ENCODE measurements at places on chromosomes 2 and 18.

GRCh38 chr18:40063488-40063887, 1891.5 kb upstream of the PIK3C3 start:
- DNase-seq: no peak

- DNase-seq: no peak
Observed at GRCh38 chr2:80392441-80392840, 87.9 kb upstream of the LRRTM1 start.

DNA sequence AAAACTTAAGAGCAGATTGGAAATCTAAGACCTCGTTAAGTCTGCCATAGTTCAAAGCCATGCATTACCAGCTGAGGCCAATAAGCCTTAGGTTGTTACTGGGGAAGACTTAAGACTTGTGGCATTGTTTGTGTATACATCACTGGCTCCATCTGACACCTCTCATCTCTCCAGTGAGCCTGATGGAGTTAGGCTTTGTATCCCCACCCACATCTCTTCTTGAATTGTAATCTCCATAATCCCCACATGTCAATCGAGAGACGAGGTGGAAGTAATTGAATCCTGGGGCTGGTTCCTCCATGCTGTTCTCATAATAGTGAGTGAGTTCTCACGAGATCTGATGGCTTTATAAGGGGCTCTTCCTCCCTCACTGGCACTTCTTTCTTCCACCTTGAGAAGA, 404.6 kb downstream of the ARHGAP15 start:
- no peak for DNase-seq

GRCh38 chr2:44747794-44748193, 193.7 kb upstream of the SIX3 start:
- no peak for DNase-seq

DNA sequence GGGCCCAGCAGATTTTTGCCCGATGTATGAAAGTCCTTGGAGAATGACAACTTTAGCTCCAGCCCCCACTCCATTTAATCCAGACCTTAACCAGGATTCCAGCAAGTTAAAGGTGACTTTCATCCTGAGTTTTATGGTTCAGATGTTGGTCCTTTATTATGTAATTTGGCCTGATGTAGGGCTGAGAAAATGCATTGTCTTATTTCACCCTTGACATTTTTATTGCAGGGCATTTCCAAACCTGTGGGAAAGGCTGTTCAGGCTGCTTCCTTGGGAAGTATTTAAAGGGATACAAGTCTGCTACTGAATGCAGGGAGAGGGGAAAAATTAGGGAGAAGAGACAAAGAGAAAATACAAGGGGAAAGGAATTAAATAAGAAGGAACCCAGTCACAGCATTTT, 48.8 kb downstream of the ASB1 start:
- no peak for DNase-seq

DNA sequence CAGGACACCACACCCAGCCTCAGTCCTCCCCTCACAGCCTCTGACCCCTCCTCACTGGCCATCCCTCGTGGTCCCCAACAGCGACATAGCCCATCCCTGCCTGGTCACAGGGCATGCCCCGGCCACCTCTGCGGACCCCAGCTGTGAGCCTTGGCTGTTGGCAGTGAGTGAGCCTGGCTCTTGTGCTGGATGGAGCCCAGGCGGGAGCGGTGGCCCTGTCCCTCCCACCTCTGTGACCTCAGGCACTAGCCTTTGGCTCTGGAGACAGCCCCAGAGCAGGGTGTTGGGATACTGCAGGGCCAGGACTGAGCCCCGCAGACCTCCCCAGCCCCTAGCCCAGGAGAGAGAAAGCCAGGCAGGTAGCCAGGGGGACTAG, 7.9 kb downstream of the DES start:
- DNase-seq: no peak

DNA sequence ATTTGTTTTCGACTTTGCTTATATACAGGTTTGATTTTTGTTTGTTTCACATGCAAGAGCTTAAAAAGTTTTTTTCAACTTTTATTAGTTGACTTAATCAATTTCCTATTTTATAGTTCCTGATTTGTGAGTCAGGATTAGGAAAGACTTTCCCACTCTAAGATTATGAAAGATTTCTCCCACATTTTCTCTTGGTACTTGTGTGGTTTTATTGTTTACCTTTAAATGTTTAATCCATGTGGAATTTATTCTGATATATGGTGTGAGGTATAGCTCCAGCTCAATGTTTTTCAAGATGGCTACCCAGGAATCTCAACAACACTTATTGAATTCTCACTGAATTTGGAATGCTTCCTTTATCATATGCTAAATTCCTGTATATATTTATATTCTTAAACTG, 117.8 kb upstream of the LGALSL start:
- DNase-seq: no peak

DNA sequence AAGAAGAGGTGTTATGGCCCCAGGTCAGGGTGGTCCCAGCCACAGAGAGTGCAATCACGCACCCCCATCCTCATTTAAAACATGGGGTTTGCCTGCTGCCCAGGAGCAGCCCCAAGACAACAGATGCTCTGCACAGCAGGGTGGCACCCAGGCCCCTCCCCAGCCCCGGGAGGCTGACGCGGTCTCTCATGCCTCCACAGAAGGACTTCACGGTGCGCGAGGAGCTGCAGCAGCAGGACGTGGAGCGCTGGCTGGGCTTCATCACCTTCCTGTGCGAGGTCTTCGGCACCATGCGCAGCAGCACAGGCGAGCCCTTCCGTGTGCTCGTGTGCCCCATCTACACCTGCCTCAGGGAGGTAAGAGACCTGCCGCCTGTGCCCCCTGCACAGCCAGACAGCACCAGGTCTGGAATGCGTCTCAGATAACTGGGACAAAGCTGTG, 133.7 kb downstream of the SMAD7 start:
- no peak for DNase-seq

DNA sequence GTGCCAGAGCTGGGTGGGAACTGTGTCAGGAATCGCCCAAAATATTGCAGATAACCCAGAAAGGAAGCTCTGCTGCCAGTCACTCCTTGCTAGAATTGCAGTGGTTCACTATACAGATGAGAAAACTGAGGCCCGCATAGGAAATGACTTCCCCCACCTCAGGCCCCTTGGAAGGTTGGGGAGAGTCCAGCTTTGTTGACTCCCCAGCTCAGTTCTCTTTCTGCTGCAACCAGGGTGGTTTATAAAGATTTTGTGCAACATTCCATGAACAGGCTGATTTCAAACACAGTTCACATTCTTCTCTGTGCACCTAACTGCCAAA, 11.3 kb downstream of the SPR start:
- DNase-seq: no peak

GRCh38 chr18:59980188-59980637, 80.4 kb downstream of the PMAIP1 start:
- DNase-seq: no peak

DNA sequence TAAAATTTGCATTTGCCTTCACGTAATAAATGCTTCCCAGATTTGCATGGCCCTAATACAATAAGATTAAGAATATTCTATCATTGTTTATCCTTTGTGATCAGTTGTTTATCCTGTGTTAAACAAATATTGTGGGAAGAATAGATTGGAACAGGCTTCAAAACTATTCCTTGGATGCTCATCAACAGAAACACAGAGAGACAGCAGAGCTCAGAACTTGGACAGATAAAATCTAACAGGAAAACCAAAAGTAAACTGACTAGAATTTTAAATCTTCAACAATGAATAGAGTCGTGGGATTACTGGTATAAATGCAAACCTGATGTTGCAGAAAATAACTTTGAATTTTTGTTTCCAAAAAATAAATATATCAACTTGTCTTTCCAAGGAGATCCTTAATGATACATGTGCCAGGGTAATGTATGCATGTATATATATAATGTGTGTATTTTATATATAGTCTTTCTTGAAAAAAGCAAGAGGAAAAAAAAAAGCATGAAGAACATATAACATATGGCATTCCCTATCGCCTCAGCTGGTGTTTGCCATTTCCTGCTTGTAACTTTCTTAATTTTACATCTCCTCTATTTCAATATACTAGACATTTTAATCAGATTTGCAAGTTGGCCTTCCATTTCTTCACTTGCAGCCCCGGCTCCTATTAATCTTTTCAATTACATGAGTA, 59.9 kb upstream of the TANK start:
- no peak for DNase-seq

- no peak for DNase-seq
Observed at GRCh38 chr18:79608069-79608468, 71.5 kb upstream of the CTDP1 start.

- DNase-seq: no peak
Observed at GRCh38 chr2:235766278-235766677, 272.4 kb downstream of the AGAP1 start.
